ENCODE measurements at places on chromosomes 1 and 21.

GRCh38 chr1:26838474-26839338 lies 12.2 kb downstream of the ZDHHC18 start:
- DNase-seq, result peak; percentile 84

GRCh38 chr1:194919146-194919545 lies 1689.1 kb downstream of the KCNT2 start:
- DNase-seq, result no peak

- no peak for DNase-seq
Observed at GRCh38 chr1:7220007-7220406, 434.8 kb downstream of the CAMTA1 start.

- DNase-seq, result no peak
Observed at GRCh38 chr21:28136656-28137255, 855.9 kb downstream of the LTN1 start.

- DNase-seq, result no peak
Observed at GRCh38 chr1:111737216-111738132, 1.7 kb downstream of the INKA2 start.

DNA sequence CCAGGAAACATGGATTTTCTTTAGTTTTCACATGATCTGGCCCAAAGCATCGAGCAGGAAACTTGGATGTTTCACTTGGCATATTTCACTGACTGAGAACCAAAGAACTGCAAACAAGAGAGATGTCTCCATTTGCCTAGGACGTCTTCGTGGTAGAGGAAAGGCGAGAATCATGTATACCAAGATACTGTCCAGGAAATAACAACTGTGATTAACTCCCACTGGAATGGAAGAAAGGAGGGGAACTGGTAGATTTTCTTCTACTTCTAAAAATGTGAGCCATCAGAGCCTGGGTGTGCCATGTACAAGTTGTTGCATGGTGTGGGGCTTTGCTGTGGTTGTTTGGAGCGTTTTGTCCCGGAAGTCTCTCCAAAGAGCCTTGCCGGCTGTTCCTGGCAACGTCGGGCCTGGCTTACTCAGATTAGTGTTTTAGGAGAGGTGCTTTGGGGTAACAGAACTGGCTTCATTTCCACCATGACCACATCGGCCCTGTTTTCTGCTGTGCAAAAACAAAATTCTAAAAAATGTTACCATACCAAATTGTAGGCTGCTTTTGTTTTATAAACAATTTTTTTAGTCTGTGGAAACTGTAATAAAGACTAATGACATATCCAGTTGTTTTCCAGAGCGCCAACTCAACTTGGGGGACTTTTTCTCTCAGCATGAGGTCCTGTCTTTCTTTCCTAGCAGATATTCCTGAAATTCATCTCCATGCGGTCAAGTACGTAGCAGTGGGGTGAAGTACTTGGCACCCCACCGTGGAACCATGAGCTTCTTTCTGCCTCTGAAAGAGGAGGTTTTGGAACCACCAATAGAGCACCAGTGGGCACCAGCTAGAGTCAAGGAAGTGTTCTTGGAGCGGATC lies 118.3 kb downstream of the TM2D1 start:
- DNase-seq, result no peak

DNA sequence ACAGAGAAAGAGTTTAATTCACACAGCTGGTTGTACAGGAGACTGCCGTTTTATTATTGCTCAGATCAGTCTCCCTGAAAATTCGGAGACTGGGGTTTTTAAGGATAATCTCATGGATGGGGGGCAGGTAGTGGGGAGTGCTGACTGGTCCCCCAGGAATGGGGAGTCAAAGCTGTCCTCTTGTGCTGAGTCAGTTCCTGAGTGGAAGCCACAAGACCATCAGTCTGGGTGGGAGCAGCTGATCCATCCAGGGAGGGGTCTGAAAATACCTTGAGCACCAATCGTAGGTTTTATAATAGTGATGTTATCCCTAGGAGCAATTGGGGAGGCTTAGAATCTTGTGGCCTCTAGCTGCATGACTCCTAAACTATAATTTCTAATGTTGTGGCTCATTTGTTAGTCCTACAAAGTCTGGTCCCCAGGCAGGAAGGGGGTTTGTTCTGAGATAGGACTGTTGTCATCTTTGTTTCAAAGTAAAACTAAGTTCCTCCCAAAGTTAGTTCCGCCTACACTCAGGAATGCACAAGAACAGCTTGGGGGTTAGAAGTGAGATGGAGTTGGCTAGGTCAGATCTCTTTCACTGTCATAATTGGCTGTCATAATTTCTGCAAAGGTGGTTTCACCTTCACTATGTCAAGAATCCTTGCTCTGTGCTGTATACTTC lies 50.3 kb downstream of the TRAF5 start:
- DNase-seq, result no peak

DNA sequence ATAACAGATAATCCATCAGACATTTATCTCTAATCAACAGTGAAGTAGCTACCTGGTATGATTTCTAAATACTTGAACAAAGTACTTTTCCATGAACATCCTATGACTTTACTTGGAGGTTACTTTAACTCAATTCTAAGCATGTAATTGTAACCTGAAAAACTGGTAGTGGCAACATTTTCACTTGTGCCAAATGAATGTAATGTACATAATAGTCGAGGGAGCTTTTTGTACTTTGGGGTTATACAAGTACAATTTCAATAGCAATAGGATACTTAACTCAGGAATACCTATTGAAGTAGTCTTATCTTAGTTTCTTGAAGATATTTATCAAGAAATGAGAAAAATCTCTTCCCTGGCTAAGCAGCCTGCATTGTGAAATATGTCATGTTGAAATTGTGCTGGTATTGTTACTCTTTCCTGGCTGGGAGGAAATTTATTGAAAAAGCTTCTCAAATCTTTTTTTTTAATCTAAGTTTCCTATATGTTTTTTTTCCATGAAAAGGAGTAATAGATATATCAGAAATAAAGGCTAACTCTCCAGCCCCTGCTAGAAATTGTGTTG lies 33.7 kb upstream of the CACYBP start:
- DNase-seq, result no peak

DNA sequence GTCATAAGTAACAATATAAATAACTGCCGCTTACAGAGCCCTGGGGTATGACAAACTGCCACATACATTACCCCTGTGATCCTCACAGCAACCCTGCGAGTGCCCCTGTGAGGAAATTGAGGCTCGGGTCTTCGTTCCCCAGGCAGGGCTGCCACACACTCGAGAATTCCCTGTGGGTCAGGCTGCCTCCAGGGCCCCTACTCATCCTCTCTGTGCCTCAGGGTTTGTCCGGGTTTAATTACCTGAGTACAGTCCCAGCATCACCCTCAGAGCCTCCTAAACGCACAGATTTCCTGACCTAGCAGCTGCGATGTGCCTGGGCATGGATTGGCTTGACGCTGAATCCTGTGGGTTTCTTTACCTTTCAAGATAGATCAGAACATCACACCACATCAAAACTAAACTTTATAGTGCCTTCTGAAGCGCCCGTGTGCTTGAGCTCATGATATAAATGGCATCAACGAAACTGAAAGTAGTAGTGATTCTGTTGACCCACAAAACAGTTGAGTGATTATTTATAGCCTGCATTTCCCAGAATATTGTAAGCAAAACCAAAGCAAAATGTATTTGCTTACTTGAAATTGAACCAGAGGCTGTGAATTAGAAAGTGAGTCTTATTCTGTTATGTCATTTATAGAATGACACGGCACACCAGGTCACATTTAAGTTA lies 14.0 kb downstream of the SLC37A1 start:
- DNase-seq, result no peak

GRCh38 chr1:6612641-6613360 lies 730 bp upstream of the PHF13 start:
- no peak for DNase-seq

GRCh38 chr21:38337793-38338192 lies 81.0 kb downstream of the KCNJ15 start:
- DNase-seq, result no peak

Data from stimulated activated effector memory CD8-positive, alpha-beta T cell treated with anti-CD3 and anti-CD28 coated beads, Interleukin-12 subunit alpha, Interleukin-12 subunit beta, amount 100 ng/mL, for 72 hours (primary cell).